ENCODE measurements at places on chromosomes 4 and X.

- no peak for DNase-seq
Observed at GRCh38 chr4:2079926-2080325, 20.8 kb downstream of the NAT8L start.

DNA sequence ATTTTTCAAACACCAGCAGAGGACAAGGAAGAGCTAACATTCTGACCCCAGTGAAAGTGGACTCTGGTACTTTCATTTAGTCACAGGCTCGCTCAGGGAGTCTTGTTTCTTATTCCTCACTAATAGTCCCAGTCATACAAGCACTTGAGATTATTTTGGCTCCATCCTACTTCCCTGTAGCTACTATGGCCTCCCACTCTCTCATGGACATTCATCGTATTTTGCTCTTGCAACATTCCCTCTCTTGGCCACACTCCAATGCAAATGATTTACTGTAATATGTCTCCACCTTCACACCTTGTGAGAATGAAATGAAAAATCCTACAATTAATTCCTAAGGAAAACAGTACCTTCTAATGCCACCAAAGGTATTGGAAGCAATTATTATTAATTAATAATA is 21.3 kb downstream of the PLRG1 start:
- no peak for DNase-seq

DNA sequence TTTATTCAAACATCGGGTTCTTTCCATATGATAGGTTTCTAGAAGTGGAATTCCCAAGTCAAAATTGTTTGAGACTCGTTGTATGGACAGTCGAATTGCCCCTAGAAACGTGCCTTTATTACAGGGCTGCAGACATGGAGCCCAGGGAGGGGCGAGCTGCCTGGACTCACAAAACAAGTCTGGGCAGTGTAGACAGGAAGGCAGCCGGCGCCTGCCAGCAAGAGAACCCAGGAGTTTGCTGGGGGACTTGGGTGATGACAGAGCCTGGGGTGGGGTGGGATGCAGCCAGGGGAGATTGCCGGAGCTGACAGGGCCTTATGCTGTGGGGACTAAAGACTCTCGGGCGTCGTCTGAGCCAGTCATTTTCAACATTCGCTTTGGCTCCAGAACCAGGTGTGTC is 107.4 kb upstream of the MSX1 start:
- DNase-seq = no peak

DNA sequence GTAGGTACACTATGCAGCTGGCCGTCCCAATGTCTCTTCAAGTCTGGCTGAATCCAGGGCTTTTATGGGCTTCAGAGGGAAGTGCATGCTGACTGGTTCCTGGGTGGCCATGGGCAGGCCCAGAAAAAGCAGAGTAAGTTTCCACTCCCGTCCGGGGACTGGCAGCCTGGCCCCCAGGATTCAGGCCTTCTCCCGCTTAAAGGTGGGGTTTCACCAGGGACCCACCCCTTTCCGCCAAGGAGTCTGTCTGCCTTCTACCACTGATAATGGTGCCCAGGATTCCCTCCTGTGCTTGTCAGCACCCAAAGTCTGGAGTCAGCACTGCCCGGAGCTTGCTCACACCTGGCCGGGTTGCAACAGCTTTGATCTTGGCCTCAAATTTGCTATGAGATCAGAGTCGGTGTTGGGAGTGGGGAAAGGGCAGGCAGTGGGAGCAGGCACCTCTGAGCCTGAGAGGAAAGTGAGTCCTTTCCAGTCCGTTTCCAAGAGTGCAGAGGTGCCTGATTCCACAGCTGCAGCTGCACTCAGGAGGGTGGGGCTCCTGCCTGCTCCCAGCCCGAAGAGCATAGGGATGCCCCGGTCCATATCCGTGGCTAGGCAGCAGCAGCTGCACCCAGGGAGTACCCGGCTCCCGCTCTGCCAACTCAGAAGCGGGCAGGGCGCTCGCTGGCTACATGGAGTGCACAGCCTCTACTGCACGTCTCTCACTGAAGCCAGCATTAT is 1344.3 kb upstream of the ADGRL3 start:
- no peak for DNase-seq

DNA sequence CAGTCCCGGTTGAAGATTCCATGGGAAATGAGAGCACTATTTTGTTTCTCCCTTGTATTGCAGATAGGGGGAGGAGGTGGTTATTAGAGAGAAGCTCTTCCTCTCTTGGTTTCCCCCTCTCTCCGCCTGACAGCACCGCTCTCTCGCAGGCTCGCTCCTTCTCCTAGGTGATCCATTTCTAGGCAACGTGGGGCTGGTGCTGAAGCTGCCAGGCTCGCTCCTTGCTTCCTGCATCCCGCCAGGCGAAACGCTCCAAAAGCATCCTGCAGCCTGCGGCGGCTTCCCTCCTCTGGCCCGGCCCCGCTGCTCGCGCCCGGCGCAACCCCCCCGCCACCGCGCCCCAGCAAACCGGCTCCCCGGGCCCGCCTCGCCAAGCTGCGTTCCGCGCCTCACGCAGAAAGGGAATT is at the start of gene GRID2:
TSS of gene GRID2 (plus strand) at position 346 of the 407 bp plus-strand sequence.
- no peak for DNase-seq

GRCh38 chr4:124018383-124019317 is 622.1 kb downstream of the SPRY1 start:
- peak; percentile 49 for DNase-seq

DNA sequence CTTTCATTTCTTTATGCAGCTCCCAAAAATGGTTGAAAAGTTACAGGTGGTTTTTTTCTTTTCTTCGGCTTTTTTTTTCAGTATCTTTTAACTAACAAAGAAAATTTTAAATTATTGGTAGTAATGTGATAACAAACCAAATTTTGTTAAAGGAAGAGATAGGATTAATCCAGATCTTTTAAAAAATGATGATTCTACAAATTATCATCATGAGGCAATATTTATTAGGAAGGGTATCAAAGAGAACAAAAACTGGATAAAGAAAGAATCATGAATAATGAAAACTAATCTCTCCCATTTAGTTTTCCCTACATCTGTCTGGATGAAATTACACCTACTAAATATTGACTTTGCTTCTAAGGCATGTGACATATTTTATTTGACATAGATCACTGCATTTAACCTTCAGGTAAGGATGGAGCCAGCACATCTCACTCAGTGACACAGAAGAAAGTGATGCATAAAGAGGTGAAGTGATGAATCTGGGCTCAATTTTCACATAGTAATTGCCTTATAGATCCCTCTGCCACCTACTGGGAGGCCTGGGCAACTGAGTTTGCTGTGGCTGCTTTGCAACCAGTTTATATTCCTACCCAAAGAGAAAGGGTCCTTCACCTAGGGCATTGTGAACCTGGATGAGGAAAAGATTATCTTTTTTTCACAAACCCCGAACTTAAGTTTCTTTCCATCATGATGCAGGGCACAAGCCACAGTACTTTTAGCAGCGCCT is 155.6 kb downstream of the HNRNPD start:
- no peak for DNase-seq

DNA sequence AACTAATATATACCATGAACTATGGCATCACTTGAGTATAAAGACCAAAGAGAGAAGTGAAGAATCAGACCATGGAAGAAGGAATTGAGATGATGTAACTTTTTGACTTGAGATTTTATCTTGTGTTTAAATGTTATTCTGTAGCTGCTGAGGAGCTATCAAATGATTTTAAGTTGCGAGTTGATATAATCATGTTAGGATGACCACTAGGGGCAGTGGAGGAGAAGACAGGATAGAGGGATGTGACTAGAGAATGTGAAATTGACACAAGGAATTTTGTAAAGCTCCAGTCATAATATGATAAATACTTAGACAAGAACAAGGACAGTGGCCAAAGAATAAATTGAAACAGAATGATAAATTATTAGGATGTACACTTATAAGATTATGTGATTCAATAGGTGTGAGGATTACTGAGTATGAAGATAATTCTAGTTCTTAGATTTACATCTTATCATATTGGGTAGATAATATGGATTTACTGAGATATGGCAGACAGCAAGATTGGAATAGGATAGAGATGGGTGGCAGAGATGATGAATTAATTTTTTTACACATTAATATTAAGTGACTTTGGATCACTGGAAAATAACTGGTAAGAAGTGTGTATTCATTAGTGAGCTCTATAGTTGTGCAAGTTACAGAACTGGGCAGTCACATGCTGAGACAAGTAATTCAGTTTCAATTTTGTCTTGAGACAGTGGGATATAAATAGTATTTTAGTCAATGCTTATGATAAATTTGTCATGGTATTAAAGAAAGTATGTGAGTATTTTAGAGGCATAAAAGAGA is 816.0 kb upstream of the PCDH10 start:
- DNase-seq = peak; percentile 14

- peak; percentile 82 for DNase-seq
Observed at GRCh38 chr4:107862658-107863057, 37.9 kb downstream of the SGMS2 start.

Measured in SW 1271 (cell line).